ENCODE measurements at places on chromosomes 6 and 20. TPM values are rescaled to one million over a fixed set of nuclear protein-coding genes. Genes with fewer than 3 reads are reported as not detected.
A peak's percentile ranks its signal among the peaks of the same experiment; 100 is the strongest.

- no peak overlapping the region for H3K4me3 ChIP-seq
- no peak for DNase-seq
- no peaks in the 10 kb centered on the region for H3K36me3 ChIP-seq
- H3K27me3 ChIP-seq: no peaks in the 10 kb centered on the region
- no peaks in the 10 kb centered on the region for H3K4me1 ChIP-seq
- H3K27ac ChIP-seq: no peak overlapping the region
Measured at GRCh38 chr20:23115822-23116221, 29.7 kb upstream of the CD93 start.

DNA sequence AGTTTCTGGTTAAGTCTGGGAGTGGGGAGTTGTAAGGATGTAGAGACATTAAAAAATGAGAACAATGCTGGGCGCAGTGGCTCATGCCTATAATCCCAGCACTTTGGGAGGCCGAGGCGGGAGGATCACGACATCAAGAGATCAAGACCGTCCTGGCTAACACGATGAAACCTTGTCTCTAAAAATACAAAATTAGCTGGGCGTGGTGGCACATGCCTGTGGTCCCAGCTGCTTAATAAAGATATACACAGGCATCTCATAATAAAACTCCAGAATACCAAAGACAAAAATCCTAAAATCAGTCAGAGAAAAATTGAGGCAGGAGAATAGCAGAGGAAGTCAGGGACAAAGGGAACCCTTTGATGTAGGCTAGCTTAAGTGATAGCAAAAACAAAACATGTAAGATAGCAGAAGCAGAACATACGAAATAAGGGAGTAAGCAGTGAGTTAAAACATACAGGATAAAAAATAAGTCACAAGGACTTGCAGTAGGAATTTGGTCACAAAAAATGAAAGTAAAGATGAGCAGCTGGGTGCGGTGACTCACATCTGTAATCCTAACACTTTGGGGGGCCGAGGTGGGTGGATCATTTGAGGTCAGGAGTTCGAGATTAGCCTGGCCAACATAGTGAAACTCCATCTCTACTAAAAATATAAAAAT is 23.6 kb downstream of the DDX43 start:
- no peaks in the 10 kb centered on the region for H3K36me3 ChIP-seq
- H3K4me3 ChIP-seq: no peak overlapping the region
- no peak for DNase-seq
- H3K27me3 ChIP-seq: no peaks in the 10 kb centered on the region
- no peak overlapping the region for H3K27ac ChIP-seq

DNA sequence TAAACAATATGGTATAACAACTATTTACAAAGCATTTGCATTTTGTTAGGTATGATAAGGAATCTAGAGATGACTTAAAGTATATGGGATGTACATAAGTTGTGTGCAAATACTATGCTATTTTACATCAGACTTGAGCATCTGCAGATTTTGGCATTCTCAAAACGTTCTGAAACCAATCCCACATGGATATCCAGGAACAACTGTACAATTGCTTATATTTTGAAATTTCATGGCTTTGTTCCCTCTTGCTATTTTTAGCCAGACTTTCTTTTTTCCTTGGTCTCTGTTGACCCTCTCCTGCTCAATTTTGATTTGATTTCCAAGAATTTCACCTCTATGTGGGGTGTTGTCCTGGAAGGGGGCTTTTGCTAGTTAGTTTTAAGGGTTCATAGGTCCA is 32.9 kb upstream of the UST start:
- H3K4me1 ChIP-seq: no peaks in the 10 kb centered on the region
- H3K4me3 ChIP-seq: no peak overlapping the region
- DNase-seq: no peak

DNA sequence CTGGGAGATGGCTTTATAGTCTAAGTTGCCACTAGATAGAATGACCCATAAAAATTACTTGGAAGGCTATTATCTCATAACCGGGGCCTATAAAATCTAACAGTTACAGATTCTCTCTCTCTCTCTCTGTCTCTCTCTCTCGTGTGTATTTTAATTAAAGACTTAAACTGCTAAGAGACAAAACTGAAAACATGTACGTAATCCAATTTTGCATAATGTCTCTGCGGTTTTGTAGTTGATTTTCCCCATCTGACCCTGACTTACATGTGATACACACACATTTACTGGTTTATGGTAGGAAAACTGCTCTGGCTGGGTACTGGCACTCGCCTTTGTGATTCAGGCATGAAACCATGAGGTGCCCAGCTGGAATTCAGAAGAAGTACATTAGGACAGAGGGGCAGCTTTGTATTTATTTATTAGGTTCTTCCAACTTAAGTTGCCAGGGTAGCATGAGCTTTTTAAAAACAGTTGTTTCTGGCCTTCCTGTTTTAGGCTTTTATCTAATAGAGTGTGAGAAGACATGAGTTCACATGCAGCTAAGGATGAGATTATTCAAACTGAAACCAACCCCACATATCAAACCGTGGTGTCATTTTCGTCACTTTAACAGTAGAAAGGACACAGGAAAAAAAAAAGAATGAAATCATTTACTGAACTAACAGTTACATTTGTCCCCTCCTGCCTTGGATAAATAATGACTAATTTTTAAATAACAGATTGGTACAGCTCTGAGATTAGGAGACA is 182.5 kb downstream of the GMPR start:
- peak; percentile 28 for DNase-seq
- peak overlapping the region; percentile 94 for H3K27ac ChIP-seq
- peak overlapping the region; percentile 24 for H3K4me3 ChIP-seq
- H3K4me1 ChIP-seq: peaks cover 35% of the 10 kb centered on the region

- no peak for DNase-seq
- H3K27ac ChIP-seq: no peak overlapping the region
- no peaks in the 10 kb centered on the region for H3K4me1 ChIP-seq
- H3K4me3 ChIP-seq: no peak overlapping the region
- no peaks in the 10 kb centered on the region for H3K36me3 ChIP-seq
Measured at GRCh38 chr6:89895276-89895874, 1.1 kb downstream of the GJA10 start.

DNA sequence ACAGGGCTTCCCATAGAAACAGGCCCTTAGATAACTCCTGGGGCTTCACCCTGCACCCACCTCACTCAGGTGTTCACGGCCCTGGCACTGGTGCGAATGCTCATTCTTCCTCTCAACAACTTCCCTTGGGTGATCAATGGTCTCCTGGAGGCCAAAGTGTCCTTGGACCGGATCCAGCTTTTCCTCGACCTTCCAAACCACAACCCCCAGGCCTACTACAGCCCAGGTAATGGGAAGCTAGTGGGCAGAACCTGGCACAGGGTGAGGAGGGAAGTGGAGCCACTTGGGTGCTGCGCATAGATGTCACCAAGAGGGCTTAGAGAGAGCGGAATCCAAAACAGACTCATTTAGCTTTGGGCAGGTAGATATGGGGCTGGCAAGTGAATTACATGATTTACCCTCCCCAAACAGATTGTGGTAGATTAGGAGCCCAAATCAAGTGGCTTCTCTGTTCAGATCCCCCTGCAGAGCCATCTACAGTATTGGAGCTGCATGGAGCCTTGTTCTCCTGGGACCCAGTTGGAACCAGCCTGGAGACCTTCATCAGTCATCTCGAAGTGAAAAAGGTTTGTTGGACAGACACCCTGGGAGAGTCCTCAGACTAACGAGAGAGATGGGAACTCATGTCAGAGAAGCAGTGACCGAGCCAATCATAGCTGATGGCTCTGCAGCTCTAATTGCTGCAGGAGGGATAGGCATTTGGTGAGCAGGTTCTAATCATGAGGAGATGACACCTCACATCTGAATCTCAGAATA is 8.5 kb downstream of the ABCC10 start:
- H3K27me3 ChIP-seq: no peaks in the 10 kb centered on the region
- H3K27ac ChIP-seq: no peak overlapping the region
- no peak overlapping the region for H3K4me3 ChIP-seq

- DNase-seq: no peak
- H3K4me3 ChIP-seq: no peak overlapping the region
- no peaks in the 10 kb centered on the region for H3K4me1 ChIP-seq
- H3K36me3 ChIP-seq: no peaks in the 10 kb centered on the region
- no peaks in the 10 kb centered on the region for H3K27me3 ChIP-seq
Measured at GRCh38 chr6:86456821-86457220, 480.5 kb upstream of the HTR1E start.

GRCh38 chr20:36311141-36311853 is 5.2 kb downstream of the DLGAP4 start:
- H3K4me1 ChIP-seq: peaks cover 5% of the 10 kb centered on the region
- peaks cover 23% of the 10 kb centered on the region for H3K27me3 ChIP-seq
- H3K36me3 ChIP-seq: no peaks in the 10 kb centered on the region
- DNase-seq: no peak
- H3K4me3 ChIP-seq: no peak overlapping the region

GRCh38 chr6:3273707-3274521 is 15.2 kb downstream of the PSMG4 start:
- no peak for DNase-seq
- no peaks in the 10 kb centered on the region for H3K4me1 ChIP-seq
- H3K4me3 ChIP-seq: no peak overlapping the region
- H3K27ac ChIP-seq: no peak overlapping the region
- peaks cover 3% of the 10 kb centered on the region for H3K36me3 ChIP-seq
- no peaks in the 10 kb centered on the region for H3K27me3 ChIP-seq

GRCh38 chr6:17580518-17581048 is 19.5 kb upstream of the FAM8A1 start:
- no peaks in the 10 kb centered on the region for H3K27me3 ChIP-seq
- H3K4me1 ChIP-seq: no peaks in the 10 kb centered on the region
- peak; percentile 48 for DNase-seq
- H3K4me3 ChIP-seq: no peak overlapping the region

- no peak overlapping the region for H3K27ac ChIP-seq
- H3K4me1 ChIP-seq: peaks cover 28% of the 10 kb centered on the region
- peaks cover 69% of the 10 kb centered on the region for H3K27me3 ChIP-seq
Measured at GRCh38 chr6:137487869-137488149, 6.4 kb downstream of the OLIG3 start.

DNA sequence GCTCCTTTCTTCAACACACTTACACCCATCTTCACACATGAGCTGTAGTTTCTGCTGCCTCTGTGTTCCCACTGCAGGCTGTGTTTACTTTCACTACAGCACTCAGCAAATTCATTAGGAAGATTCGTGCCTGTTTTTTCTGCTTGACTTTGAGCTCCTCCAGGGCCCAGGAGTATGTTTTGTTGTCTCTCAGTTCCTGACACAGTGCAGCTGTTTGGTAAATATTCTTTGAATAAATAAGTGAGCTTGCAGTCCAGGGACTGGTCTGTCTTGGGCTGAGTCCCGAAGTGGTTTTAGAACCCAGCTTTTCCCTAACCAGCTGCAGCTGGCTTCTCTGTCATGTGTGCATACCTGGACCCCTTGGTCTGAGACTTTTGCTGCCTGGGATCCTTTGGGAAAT is 46.6 kb upstream of the CCN6 start:
- no peak overlapping the region for H3K27ac ChIP-seq
- DNase-seq: no peak
- no peaks in the 10 kb centered on the region for H3K36me3 ChIP-seq
- H3K4me1 ChIP-seq: peaks cover 5% of the 10 kb centered on the region

- no peaks in the 10 kb centered on the region for H3K36me3 ChIP-seq
- no peak overlapping the region for H3K4me3 ChIP-seq
- H3K27me3 ChIP-seq: no peaks in the 10 kb centered on the region
- DNase-seq: no peak
- H3K4me1 ChIP-seq: no peaks in the 10 kb centered on the region
- H3K27ac ChIP-seq: no peak overlapping the region
Measured at GRCh38 chr20:15899967-15900366, 673.3 kb downstream of the KIF16B start.

DNA sequence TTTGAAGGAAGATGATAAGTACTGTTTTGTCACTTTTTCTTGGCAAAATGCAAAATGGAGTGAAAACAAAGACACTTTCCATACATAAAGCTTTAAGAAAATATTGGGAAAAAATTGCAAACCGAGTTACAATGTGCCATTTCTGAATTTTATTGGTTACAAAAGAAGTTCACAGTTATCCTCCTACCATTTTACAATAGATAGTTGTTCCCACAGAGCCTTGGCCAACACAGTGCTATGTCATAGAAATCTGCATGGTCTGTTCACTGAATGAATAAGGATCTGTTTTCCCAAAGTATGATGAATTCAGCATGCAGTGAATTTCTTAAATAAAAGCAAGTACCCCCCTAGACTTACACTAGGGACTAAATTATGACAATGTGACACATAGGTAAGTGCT is 268.2 kb upstream of the POU3F2 start:
- H3K4me1 ChIP-seq: no peaks in the 10 kb centered on the region
- no peak overlapping the region for H3K4me3 ChIP-seq

DNA sequence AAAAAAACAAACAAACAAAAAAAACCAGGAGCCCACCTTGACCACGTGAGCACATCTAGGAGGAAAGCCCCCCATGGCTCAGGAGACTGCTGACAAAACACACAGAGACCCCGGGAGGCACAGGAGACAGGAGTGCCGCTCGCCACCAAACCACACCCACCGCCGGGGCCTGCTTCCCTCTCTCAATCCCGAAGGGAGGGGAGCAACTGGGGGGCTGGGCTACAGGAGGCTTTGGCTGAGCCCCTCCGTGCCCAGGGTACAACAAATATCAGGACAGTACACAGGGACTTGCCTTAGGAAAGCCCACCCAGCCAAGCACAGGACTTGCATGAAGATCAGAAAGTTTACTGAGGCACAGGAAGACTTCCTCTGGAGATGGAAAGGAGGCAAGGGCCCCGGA is 102.5 kb downstream of the TAF4 start:
- no peak for DNase-seq
- peaks cover 9% of the 10 kb centered on the region for H3K27me3 ChIP-seq
- H3K4me3 ChIP-seq: no peak overlapping the region
- H3K4me1 ChIP-seq: no peaks in the 10 kb centered on the region

DNA sequence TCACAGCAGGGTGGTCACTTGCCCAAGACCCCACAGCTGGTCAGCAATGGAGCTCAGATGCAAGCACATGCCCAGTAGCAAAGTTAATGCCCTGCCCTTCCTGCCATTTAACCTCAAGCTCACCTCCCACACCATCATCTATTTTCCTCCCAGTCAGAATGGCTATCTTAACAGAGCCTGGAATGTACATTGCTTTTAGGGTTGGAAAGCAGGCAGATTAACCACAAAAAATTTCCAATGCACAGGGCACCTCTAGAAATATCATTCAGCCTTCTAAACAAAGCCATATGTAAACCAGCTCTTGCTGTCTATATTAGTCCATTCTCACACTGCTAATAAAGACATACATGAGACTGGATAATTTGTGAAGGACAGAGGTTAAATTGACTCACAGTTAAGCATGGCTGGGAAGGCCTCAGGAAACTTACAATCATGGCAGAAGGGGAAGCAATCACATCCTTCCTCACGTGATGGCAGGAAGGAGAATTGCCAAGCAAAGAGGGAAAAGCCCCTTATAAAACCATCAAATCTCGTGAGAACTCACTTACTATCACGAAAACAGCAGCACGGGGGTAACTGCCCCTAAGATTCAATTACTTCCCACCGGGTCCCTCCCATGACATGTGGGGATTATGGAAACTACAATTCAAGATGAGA is 106.9 kb downstream of the FYN start:
- no peaks in the 10 kb centered on the region for H3K36me3 ChIP-seq
- no peaks in the 10 kb centered on the region for H3K27me3 ChIP-seq
- H3K4me3 ChIP-seq: peak overlapping the region; percentile 4
- no peak for DNase-seq
- no peak overlapping the region for H3K27ac ChIP-seq
- peaks cover 99% of the 10 kb centered on the region for H3K4me1 ChIP-seq

Gene PLCG1
- 104 TPM for total RNA-seq

Gene GRIK2
- total RNA-seq: not detected

Gene ZSCAN12
- 4.3 TPM for total RNA-seq

Gene OR2J3
- not detected for total RNA-seq

Gene LY6G6D
- total RNA-seq: not detected

Gene SYNDIG1
- not detected for total RNA-seq

Gene GABRR1
- total RNA-seq: not detected

Gene SPINT3
- not detected for total RNA-seq

Gene RXRB
- total RNA-seq: 47.1 TPM

Gene KIAA1586
- 18.5 TPM for total RNA-seq

All from CD8-positive, alpha-beta memory T cell (primary cell).